Heart left ventricle (tissue), 16 donors: ENCODE measurements at places on chromosomes 7 and 10.

DNA sequence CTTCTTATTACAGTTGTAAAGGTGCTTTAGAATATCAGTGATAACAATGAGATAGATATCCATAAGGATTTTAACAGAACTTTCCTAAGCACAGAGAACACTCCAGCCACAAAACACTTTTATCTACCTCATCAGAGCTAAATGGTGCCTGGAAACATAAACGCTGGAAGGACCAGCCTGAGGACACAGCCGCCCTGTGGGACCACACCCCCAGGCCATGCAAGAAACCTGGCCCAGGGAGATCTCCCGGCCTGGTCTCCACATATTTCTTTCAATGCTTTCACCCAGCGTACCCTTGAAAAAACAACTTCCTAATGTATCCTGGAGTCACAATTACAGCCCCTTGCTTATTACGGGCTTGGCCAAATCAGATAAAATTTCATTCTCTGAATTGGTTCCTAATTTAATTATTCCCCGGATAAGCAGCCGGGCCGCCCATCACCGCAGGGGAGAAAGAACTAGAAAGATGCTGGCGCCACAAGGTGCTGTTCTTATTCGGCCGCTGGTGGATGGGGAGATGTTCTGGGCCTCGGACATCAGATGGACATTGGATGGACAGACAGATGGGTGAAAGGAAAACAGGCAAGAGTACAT, 11.8 kb downstream of the CHST15 start:
- DNase-seq: no peak

- no peak for DNase-seq
Measured at GRCh38 chr10:84432891-84433290, 104.5 kb downstream of the CCSER2 start.

- DNase-seq: no peak
Measured at GRCh38 chr10:71031026-71031425, 142.7 kb upstream of the PCBD1 start.

- DNase-seq: no peak
Measured at GRCh38 chr10:74677951-74678350, 148.4 kb upstream of the KAT6B start.

GRCh38 chr7:123770378-123770777, 21.6 kb upstream of the WASL start:
- DNase-seq: no peak

DNA sequence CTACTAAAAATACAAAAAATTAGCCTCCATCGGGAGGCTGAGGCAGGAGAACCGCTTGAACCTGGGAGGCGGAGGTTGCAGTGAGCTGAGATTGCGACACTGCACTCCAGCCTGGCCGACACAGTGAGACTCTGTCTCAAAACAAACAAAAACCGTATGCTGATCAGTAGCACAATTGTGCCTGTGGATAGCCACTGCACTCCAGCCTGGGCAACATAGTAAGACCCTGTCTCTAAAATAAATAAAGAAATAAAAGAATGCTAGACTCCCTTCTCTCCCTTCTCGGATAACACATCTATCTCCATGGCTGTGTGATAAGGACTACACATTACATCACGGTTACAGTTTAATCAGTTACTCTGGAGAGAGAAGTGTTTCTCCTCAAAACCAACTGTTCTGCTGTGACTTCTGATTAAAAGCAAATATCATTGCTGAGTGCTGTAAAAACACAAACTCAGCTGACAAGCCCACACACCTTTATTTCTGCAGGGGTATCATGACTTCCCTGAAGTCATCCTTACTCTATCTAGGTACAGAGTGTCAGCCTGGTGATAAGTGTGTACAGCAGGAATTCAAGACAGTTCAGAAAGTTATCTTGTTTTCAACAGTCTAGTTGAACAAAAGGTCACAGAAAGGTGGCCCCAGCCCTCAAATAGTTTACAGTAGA, 5.3 kb upstream of the ARHGAP19 start:
- no peak for DNase-seq

- DNase-seq: no peak
Measured at GRCh38 chr7:84536271-84536870, 341.8 kb upstream of the SEMA3A start.

DNA sequence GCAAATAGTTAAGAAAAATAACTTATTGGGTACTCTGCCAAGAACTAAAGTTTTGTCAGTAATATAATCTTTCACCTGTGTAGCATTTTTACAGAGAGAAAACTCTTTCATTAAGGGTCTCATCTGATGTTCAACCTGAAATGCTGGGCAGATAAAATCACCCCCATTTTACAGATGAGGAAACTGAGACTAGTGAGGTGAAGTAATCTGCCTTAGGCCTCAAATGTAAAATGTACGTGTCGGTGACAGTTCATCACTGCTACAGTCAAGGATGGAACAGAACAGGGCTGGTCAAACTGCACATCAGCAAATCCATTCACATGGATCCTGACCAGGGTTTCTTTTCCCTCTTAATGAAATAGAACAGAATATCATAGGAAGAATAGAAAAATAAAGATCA, 121.8 kb downstream of the RAPGEF5 start:
- no peak for DNase-seq
